Effector memory CD4-positive, alpha-beta T cell (primary cell): ENCODE measurements at places on chromosomes 3 and 15.

- no peak for DNase-seq
Measured at GRCh38 chr3:60086811-60087210, 1037.0 kb upstream of the CFAP20DC start.

GRCh38 chr3:78900426-78900825 is 867.4 kb downstream of the ROBO1 start:
- DNase-seq, result no peak

- no peak for DNase-seq
Measured at GRCh38 chr15:100595964-100596363, 6.0 kb downstream of the LINS1 start.

GRCh38 chr15:82128401-82129148 is 82.8 kb upstream of the MEX3B start:
- DNase-seq, result no peak

DNA sequence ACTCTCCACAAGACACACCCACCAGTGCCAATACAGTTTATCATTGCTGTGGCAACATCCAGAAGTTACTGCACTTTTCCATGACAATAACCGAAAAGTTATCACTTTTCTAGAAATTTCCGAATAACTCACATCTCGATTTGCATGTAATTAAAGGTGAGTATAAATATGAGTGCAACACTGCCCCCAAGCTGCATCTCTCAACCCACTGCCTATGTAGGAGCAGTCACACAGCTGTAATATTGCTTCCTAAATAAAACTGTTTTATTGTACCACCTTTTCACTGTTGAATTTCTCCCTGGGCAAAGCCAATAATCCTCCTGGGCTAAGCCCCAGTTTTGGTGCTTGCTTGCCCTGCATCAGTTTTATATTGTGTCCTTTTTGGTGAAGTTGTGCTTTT is 601.0 kb upstream of the EPHA6 start:
- no peak for DNase-seq

- DNase-seq, result no peak
Measured at GRCh38 chr3:43144761-43145490, 39.0 kb upstream of the POMGNT2 start.

DNA sequence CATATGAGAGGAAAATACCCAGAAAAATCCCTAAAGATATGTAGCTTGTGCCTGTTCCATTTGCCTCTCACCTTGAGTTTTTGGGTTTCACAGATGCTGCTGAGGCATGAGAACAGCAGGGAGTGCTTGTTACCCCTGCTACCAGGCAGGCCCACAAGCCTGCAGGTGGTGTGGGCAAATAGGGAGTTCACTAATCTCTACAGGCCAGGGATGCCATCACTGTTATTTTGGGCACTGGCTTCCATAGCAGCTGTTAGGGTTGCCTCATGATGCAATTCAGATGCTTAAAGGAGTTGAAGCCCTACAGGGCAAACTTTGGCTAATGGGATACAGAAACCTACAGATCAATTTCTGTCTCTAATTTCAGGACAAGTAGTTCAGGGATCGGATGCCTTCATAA is 873.5 kb downstream of the OTOL1 start:
- no peak for DNase-seq

- DNase-seq, result no peak
Measured at GRCh38 chr3:105906345-105906744, 37.5 kb upstream of the CBLB start.

- no peak for DNase-seq
Measured at GRCh38 chr15:58064980-58065444, 499 bp downstream of the ALDH1A2 start.

DNA sequence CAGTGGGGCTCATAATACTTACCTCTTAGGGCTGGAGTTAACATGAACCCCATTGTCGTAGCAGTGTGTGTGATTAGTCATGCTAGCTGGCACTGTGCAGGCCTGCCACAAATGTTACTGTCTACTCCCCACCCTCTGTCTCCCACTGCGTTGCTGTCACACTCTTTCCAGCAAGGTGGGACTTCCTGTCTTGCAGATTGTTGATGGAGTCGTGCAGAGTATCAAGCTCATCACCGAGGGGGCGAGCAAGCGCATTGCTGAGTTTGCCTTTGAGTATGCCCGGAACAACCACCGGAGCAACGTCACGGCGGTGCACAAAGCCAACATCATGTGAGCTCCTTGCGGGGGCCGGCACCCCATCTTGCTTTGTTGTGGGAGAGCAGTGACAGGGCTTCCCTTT is 12.9 kb downstream of the IDH3A start:
- peak; percentile 7 for DNase-seq
